Stimulated activated CD4-positive, alpha-beta T cell treated with anti-CD3 and anti-CD28 coated beads, Interleukin-15, amount 100 ng/mL, for 1 hour (primary cell): ENCODE measurements at places on chromosomes 12 and 14.

DNA sequence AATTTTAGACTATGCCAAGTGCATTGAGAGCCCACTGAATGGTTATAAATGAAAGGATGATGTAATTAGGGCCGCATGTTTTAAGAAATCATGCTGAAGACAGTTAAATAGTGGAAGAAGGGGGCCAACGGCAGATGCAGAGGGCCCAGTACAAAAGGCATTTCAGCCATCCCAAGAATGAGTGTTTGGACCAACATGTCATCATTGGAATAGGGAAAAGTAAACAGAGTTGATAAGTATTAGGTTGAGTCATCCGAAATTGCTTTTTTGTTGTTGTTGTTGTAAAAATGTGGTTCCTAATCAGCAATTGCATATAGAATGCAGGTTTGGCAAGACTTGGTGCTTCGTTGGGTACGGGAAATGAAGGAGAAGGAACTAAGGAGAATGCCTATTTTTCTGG, 29.5 kb downstream of the BMP4 start:
- DNase-seq: no peak

DNA sequence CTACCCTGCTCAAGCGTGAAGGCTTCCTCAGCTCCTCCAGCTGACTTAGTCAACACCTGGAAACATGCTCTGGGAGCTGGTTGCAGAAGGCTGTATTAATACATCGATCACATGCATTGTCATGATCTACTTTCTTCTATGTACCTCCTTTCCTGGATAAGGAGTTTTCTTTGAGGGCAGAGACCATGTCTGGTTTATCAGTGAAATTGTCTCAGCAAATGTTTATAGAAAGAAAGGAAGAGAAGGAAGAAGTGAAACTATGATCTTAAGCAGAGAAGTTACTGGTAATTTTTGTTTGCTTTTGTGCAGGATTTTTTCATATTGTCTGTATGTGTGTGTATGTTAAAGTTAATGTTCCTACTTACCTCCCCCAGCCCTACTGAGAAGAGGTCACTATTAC, 4.5 kb downstream of the DYRK4 start:
- DNase-seq: no peak

DNA sequence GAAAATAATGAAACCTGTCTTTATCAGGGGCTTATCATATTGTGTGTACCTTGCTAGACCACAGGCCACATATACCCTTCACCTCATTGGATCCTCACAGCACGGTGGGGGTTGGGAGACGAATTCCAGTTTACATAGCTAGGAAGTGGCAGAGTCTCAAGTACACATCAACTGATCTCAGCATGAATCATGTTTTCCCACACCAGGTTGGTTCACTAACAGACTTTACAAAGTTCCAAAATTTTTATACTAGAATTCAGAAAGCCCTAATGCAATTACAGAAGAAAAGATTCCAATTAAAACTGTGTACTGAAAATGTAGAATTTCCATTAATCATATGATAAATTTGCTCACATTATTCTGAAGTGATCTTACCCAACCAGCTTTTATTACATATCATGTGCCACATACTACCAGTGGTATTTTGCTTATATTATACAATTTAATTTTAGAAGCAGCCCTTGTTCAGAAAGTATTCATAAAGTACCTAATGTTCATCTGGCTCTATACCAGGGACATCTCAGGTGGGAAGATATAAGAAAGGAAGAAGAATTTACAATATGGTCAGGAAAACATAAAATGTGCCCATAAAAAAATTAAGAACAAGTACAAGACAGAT, 196.2 kb downstream of the ITPR2 start:
- no peak for DNase-seq

DNA sequence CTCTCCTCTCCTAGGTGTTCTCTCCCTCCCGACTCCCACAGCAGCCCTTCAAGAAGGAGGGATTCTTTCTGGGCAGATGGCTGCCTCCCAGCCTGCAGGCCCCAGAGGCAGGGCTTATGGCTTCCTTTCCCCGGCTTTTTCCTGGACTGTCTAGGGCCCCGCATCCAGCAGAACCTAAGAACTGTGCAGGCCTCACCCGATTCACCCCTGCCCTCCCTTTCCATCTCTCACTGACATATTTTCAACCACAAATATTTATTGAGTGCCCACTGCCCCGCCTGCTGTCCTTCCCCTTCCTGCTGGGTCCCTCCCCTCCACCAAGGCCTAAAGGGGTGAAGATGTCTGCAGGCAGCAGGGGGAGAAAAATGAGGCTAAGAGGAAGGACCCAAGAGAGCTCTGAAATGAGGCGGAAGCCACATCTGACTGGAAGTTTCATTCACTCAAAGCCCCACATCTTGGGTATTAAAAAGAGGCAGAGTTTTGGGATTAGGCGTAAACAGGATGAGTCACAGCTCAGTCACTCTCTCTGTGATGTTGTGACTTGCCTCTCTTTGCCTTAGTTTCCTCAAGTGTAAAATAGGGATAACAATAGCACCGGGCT, 2.9 kb downstream of the SCNN1A start:
- no peak for DNase-seq

DNA sequence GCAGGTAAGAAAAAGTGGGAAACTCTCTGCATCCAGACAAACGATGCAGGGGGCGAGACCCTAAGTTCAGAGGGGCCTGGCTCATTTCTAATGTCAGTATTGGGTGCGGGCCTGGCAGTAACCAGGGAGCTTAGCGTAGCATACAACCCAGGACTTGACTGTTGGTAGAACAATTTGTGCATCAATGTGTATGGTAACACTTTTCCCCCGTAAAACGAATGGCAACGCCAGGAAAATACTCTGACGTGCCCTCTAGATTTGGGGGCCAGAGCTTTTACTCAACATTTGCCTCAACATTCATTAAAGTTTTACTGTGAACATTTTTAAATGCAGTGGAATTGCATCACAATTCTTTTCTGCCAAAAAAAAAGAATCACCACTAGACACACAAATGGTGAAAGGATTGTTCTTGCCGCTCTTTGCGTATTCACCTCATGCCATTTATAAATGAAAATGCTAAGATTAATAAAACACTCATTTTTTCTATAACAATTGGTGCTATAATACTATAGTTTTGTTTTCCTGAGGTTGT, 867 bp downstream of the RHOJ start:
- DNase-seq: no peak

DNA sequence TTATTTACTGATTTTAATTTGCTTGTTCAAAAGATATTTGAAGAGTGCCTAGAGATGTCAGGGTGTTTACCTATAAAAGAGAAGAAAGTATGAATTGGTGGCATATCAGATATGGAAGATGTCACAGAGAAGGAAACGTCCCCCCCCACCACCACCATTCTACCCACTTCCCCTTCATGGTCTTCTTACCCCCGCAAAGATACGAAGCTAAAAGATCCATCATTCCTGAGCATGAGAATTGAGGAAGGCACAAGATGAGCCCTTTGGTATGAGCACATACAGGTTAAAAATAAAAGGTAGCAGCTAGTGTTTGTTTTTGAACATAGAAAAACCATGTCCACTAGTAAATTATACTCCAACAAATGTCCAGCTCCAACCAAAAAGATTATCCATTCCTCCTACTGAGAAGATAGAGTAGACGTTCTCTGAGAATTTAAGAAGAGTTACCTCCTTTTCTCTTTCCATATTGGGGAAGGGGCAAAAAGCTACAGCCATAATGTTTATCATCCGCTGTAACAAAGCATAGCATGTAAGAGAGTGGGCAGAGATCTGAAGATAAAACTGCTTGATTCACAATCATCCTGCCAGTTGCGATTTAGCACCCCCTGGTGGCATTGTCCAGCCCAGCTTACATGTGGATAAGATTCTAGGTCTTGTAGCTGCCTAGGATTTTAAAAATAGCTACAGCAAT, 29.1 kb downstream of the NFYB start:
- peak; percentile 64 for DNase-seq
